Stimulated activated CD4-positive, alpha-beta T cell treated with anti-CD3 and anti-CD28 coated beads, Interleukin-15, amount 100 ng/mL, for 1 hour (primary cell): ENCODE measurements at places on chromosomes 7 and 10.

GRCh38 chr10:62681211-62681940, 123.1 kb upstream of the ADO start:
- DNase-seq: peak; percentile 21

- no peak for DNase-seq
These were observed 626 bp downstream of the PRPF18 start for GRCh38 chr10:13587391-13587790.

- no peak for DNase-seq
These were observed 57.2 kb upstream of the ANK3 start for GRCh38 chr10:60446851-60447250.

GRCh38 chr7:47503281-47503680, 78.6 kb downstream of the TNS3 start:
- DNase-seq: no peak

DNA sequence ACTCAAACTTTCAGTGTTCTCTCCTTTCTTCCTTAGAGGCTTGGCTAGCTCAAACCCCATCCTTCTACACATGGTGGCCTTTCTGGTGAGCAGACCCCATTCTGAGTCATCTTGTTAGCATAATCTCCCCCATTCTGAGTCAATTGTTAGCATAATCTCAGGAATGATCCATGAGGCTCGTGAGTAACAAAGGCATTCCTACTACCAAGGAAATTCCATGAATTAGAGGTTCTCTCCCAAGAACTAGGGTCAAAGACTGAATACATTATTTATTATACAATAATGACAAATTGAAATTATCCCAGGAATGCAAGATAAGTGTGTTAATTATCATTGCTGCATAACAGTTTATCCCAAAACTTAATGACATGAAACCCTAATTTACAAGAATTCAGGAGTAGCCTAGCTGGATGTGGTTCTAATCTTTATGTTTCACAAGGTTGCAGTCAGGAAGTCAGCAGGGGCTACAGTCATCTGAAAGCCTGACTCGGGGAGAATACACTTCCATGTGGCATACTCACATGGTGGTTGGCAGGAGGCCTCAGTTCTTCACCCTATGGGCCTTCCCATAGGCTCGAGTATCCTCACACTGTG, 100.2 kb downstream of the MMRN2 start:
- DNase-seq: no peak

DNA sequence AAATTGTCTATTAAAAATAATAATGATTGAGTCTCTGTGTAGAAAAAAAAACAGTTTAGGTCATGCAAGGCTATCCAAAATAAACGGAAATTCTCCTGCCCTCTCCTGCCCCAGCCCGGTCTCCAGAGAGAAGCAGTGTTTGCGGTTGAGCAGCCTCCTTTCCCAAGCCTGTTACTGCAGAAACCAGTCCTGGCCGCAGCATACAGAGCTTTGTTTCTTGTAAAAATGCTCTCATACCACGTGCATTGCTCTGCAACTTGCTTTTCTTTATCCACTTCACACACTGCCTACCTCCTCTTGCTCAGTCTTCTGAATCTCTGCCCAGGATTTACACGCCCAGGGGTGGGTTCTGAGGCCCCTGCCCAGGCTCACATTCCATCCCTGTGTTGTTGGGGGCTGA, 34.4 kb upstream of the CUL1 start:
- no peak for DNase-seq

- DNase-seq: no peak
These were observed 173.5 kb downstream of the PLXNA4 start for GRCh38 chr7:132402751-132403245.
